Left kidney (tissue), 8 donors: ENCODE measurements at places on chromosomes 5 and 9.

GRCh38 chr9:98848450-98849149 is 41.1 kb downstream of the GALNT12 start:
- DNase-seq, result peak; percentile 81

DNA sequence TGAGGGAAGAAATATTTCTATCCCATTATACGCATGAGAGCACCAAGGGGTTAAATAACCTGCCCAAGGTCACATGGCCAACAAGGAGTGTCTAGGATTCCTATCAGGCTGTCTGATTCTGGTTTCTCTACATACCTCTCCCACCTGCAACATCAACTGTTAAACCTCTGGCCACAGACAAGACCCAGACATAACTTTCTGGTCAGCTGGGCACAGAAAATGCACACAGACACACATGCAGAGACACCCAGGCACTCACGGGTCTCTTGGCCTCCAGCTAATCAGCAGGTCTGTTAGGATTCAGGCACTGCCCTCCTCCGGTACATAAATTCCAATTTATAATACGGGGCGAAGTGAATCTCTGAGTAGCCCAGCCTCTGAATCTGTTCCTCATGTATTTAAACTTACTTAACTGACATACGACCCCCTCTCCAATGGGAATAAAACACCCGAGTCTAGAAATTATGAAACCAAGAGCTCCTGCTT is 1.5 kb downstream of the SEPTIN8 start:
- DNase-seq, result no peak

- no peak for DNase-seq
Observed at GRCh38 chr9:124040186-124040931, 28.8 kb downstream of the LHX2 start.

DNA sequence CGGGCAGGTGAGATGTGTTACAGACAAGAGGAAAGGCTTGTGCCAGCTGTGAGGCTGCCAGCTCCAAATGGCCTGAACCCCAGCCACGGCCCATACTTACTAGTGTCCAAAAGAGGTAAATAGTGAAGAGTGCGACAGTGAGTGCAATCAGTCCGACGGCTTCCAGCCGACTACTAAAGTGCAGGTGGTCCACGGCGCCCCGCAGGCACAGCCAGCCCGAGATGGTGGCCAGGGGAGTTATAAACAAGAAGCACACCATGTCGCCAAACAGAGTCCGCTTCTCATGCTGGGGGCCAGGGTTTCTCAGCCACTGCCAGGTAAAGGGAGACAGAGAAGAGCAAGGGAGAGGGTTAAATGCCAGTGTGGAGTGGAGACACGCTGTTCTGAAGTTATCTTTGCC is 101.1 kb downstream of the LMNB1 start:
- no peak for DNase-seq

GRCh38 chr5:35158622-35159369 is 71.5 kb downstream of the PRLR start:
- no peak for DNase-seq

GRCh38 chr9:77943057-77943456 is 88.6 kb downstream of the GNAQ start:
- DNase-seq, result no peak

- DNase-seq, result no peak
Observed at GRCh38 chr5:3033033-3033755, 281.7 kb upstream of the IRX2 start.

DNA sequence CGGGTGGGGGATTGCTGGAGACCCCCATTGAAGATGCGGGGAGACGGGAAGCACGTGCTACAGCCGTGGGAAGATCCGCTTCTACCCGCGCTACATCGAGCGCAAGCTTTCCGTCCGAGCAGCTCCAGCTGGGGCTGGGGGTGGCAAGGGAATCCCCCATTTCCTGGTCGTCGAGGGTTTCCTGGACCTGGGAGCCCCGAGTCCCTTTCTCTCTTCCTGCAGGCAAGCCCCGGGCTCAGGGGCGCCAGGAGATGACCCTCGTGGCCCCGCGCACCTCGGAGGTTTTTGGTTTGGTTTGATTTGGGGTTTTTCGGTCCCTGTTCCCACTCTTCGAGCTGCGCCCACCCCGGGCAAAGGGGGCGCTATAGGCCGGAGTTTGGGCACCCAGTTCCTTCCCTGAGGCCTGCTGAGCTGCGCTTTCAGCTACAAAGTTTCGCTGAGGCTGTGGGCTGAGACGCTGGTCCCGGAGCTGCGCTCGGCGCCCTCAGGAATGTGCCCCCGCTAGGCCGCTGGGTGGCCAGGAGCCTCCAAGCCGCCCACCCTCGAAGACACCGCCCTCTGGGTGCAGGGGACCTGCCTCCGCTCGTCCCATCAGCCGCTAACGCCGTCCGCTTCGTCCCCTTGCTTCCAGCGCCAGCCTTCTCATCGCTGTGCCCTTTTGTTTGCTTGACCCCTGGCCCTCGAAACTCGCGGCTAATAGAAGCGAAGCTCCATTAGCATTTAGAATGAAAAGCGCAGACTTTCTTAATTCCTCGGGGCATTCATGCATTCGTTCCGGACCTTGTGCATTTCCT is 2.9 kb downstream of the NR4A3 start:
- peak; percentile 52 for DNase-seq

GRCh38 chr9:18149471-18150011 is 324.4 kb upstream of the ADAMTSL1 start:
- no peak for DNase-seq

GRCh38 chr9:100106616-100107015 is 7.6 kb downstream of the INVS start:
- no peak for DNase-seq

DNA sequence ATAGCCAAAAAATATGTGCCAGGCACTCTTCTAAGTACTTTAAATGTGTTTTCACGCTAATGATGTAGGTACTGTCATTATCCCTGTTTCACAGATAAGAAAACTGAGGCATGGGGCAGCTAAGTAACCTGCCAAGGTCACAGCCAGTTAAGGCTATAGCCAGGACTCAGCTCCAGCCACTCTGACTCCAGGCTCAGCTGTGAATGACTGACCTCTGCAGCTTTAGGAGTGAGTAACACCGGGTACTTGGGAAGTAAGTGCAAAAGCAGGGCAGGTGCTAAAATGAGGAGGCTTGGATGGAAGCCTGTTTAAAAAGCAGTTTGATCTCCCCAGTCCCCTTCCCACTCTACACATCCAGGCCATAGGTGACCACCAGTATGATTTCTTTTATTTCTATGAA is 10.6 kb upstream of the SHC3 start:
- DNase-seq, result no peak

- DNase-seq, result no peak
Observed at GRCh38 chr9:5982317-5982716, 33.1 kb downstream of the RANBP6 start.

- DNase-seq, result no peak
Observed at GRCh38 chr5:129858131-129858675, 46.1 kb upstream of the CHSY3 start.

- no peak for DNase-seq
Observed at GRCh38 chr5:22594491-22594890, 258.7 kb downstream of the CDH12 start.

DNA sequence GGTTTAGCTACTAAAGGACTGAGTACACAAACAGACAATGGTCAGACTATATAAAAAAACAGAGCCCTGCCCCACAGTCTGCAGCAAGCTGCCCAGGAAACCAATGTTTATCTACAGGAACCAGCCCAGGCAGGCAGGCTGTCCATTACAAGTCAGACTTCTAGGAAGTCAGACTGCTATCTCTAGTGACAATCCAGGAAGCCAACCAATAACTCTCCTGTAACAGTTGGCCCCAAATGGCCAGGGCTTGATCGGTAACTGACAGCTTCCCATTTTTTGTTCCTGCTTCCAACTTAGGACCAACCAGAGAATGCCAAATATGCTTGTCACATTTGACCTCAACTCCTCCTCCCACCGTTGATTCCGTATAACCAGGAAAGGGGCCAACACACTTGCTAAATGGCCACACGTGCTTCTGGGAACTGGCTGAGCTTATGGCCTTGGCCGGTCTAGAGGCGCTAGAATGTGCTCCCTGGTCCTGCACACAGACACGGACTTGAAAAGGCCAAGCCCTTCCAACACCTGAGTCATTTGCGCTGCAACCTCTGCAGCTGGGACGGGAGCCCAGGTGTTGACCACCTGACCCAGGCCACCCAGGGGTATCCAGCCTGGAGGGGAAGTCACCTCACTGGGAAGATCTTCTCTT is 79.6 kb upstream of the CDK20 start:
- no peak for DNase-seq

DNA sequence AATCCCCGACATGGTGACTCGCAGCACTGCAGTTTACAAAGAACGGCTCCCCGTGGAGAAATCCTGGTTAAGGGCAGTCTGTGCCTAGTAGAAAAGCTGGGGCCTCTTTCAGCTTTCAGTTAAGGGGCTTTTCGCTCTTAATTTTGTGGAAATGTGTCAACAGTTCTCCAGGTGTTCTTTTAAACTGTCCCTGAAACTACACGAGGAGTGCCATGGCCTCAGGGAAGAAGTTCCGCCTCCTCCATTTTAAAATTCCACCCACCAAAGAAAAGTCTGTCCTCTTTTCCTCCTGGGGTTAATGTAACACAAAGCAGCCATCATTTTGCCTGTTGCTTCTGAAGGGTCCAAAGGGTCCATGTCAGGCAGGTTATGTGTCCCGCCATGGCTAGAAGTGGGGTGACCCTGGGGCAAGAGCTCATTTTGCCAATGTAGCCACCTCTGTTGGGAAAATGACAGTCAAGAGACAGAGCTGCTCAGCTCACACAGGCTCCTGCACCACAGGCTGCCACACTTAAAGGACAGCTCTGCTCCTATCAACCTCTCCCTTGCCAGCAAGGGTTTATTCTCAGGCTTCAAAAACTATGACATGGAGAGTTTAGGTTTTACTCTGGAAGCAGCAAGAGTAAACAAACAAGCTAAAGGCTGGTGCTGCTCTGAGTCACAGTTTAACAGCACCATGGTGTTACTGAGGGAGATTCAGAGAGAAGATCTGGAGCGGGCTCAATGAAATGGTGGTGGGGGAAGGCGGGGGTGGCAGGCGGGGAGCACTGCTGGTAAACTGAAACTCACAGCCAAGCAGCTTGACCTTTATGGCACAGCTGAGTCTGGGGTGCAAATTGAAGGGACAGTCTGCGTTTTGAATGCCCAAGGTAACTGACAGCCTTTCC is 3.2 kb downstream of the WHRN start:
- DNase-seq, result no peak

GRCh38 chr9:94511134-94511954 is 43.5 kb upstream of the PCAT7 start:
- no peak for DNase-seq

DNA sequence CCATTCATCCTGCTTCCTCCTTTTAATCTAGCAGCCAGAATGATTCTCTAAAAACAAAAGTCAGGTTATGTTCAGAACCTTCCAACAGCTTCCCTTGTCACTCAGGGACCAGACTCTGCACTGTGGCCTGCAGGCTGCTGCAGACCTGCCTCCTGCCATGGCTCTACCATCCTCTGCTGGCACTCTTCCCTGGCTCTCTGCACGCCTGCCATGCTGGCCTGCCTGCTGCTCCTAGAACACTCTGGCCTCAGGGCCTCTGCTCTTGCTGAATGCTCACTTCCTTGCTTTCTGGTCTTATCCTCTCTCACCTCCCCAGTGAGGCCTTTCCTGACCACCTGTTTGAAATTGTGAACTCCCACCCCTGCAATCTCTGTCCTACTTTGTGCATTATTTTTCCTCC is 149.4 kb downstream of the CD180 start:
- no peak for DNase-seq

- DNase-seq, result no peak
Observed at GRCh38 chr9:93447655-93448054, 3.8 kb upstream of the FAM120A start.

GRCh38 chr9:4421847-4422246 is 68.4 kb upstream of the SLC1A1 start:
- DNase-seq, result no peak

- peak; percentile 68 for DNase-seq
Observed at GRCh38 chr9:26326563-26326962, 566.0 kb downstream of the CAAP1 start.

- no peak for DNase-seq
Observed at GRCh38 chr9:130892477-130893304, 3.9 kb downstream of the QRFP start.

GRCh38 chr5:150595466-150596031 is 44.9 kb upstream of the SYNPO start:
- DNase-seq, result no peak

- no peak for DNase-seq
Observed at GRCh38 chr5:84016085-84016484, 295.4 kb upstream of the HAPLN1 start.

- peak; percentile 50 for DNase-seq
Observed at GRCh38 chr5:9207817-9208418, 338.0 kb downstream of the SEMA5A start.

DNA sequence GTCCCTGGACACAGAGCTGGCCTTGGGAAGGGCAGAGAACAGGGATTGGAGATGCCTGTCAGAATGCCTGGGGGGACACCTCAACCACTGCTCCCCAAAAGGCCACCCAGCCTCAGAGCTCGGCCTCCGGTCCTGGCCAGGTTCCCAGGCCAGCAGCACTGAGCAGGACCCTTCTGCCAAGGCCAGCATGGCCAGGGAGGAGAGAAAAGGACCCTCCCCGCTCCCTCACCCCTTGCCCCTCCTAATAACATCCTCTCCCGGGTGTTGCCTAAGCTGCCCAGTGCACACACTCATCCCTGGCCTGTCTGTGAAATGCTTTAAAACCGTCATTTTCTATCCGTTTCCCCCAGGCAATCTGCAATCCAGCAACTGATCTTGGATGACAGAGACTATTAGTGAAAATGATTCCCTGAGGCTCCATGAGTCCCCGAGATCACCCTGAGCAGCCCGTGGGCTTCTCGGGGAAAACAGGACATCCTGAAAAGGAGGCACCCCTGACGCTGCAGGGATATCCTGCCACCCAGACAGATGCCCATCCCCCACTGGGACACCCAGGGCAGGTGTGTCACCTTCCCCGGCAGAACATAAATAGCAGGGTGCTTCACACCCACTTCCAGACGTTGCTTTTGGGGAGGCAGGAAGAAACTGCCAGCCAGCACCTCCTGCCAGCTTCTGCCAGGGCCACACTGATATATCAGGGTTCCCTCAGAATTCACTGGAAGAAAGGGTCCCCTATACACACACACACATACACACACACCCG is 75.3 kb downstream of the ADAMTS2 start:
- DNase-seq, result no peak
